ENCODE measurements at places on chromosomes 16 and 17. TPM values are rescaled to one million over a fixed set of nuclear protein-coding genes. Genes with fewer than 3 reads are reported as not detected.
A peak's percentile ranks its signal among the peaks of the same experiment; 100 is the strongest.

DNA sequence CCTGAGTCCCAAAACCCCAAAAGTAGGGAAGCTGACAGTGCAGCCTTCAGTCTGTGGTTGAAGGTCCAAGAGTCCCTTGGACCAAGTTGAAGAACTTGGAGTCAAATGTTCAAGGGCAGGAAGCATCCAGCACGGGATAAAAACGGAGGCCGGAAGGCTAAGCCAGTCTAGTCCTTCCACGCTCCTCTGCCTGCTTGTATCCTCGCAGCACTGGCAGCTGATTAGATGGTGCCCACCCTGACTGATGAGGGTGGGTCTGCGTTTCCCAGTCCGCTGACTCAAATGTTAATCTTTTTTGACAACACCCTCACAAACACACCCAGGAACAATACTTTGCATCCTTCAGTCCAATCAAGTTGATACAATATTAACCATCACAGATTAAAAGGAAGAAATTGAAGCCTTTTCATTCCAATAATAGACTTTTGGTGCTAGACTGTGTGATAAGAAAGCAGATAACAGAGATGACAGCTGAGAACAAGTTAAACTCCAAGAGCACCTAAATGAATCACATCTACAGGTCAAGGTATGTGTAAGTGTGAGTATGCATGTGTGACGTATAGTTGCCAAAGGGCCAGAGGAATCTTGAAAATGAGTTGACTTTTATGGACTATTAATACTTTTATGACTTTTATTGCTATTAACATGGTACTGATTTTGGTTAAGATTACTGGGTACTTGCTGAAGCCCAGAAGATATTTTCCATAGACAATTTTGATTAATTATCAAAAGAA lies 933.5 kb upstream of the SOX9 start:
- DNase-seq = no peak

The SPATA32 gene
- not detected for total RNA-seq

DNA sequence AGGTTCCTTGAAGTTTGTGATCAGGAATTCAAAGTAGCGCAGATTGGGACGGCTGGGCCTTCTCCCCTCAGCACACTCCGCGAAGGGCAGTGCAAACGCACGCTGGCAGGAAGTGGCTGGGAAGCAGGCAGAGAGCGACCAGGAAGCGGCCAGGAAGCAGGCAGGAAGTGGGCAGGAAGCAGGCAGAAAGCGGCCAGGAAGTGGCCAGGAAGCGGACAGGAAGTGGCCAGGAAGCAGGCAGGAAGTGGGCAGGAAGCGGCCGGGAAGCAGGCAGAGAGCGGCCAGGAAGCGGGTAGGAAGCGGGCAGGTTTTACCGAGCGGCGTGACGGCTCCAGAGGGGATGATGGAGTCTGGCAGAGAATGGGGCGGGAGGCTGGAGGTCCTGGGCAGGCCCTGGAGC lies 3.2 kb downstream of the DPEP1 start:
- DNase-seq = no peak

- peak; percentile 84 for DNase-seq
Measured at GRCh38 chr17:1762233-1762900, 507 bp downstream of the SERPINF1 start.

GRCh38 chr16:56931271-56931891 lies 561 bp upstream of the HERPUD1 start:
- no peak for DNase-seq

DNA sequence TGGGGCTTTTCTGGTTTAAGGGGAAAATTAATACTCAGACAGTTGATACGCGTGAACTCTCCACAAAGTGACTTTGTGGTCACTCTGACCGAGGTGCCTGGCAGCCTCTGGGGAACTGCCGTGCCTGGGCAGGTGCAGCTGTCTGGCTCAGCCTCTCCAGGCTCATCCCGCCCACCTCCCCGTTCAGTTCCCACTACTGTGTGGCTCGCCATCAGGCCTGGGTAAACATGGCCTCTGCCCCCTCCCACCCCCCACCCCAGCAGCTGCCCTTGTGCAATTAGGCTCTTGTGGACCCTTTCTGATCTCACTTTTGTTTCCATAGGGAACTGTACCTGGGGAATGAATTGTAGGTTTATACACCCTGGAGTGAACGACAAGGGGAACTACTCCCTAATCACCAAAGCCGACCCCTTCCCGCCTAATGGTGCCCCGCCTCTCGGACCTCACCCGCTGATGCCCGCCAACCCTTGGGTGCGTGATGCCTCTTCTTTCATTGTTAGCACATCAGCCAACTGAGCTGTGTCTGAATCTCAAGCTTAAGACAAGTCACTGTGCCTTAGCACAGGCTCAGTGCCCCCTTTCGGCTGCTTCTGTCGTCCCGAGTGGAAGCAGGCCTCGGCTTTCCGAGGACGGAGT lies 27.8 kb downstream of the ZC3H18 start:
- DNase-seq = no peak
